ENCODE measurements at places on chromosomes 3 and 15.

- DNase-seq: no peak
Observed at GRCh38 chr3:125003859-125004595, 51.8 kb downstream of the HEG1 start.

DNA sequence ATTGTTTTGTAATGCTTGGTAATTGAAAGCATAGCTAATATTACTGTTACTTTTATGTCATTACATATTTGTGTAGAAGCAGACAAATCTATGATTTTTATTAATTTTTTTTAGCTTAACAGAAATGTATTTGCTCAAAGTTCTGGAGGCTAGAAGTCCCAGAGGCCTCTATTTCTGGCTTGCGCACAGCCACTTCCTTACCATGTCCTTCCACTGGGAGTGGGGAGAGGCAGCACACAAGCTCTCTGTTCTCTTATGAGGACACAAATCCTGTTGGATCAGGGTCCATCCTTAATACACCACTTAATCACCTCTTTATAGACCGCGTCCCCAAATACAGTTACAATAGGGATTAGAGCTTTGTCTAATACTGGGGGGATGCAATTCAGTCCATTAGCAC is 1061.4 kb downstream of the OTOL1 start:
- no peak for DNase-seq

DNA sequence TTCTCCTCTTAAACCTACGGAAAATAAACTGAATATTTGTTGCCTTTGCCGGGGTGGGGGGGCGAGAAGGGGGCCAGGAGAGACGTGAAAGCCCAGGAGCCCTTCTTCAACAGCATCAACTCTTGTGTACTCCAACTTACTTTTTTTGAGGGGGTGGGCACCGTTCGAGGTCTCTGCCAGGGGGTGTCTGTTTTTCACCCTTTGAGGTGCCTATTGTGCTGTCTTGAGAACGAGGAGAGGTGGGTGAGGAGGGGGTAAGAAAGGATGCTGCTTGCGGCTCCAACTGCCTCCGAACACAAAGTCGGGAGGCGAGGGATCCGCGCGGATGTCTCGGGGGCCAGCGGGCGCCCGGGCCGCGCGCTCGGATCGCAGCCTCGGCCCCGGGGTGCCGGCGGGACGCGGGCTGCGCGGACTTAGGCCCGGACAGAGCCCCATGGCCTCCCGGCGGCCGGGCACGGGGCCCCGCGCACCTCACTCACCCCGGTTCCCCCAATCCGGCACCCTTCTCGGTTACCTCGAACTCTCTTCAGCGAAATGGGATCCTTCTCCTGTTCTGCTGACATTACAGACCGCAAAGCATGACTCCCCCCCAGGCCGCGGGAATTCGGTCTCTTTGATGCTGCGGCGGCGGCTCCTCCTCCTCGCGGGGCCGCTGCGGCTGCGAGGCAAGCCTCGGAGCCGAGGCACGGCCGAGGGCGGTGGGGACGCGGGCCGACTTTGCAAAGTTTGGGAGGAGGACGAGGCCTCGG is 650 bp downstream of the PYGO1 start:
- no peak for DNase-seq

GRCh38 chr3:126025116-126025729 is 56.2 kb downstream of the ROPN1B start:
- no peak for DNase-seq

- no peak for DNase-seq
Observed at GRCh38 chr3:77524946-77525682, 485.2 kb downstream of the ROBO2 start.

DNA sequence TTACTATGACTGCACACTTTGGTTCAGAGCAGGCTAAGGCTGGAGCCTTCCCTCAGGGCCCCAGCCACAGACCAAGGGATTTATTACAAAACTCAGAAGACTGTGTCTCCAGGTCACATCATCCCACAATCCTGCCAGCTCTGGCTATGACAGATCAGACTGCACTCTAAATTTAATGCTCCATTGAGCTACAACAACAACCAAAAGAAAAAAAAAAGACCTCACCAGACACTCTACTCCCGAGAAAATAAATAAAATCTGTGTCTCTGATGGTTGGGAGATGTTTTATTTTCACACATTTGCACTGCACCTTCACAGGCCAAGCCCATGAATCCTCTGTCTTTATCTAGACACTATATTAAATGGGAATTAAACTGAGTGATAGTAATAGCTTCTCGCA is 50.8 kb upstream of the CTNNB1 start:
- no peak for DNase-seq

DNA sequence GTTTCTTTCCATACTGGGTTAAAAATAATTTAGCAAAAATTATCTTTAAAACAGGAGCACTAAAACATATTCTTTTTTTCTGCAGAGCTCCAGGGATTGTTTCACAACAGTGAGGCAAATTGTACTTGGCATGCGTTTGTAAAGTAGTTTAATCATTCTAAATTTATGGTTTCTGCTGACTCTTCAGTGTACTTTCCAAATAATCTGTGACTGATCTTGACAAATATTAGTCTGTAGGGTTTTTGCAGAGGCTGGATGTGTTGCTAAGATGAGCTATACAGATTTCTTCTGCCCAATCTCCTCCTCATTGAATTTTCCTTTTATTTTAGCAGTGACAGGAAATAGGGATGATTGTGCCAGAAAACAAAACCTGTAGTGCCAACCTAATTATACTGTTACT is 328.0 kb upstream of the MANF start:
- no peak for DNase-seq

Measured in NCI-H2107 (cell line).